CD4-positive, alpha-beta T cell treated with Interleukin-12 subunit alpha and Interleukin-12 subunit beta, for 1 hour (primary cell): ENCODE measurements at places on chromosomes 12 and 14.

GRCh38 chr12:62928632-62929031, 6.3 kb downstream of the PPM1H start:
- no peak for DNase-seq

- no peak for DNase-seq
Observed at GRCh38 chr14:101033006-101033405, 129.5 kb upstream of the RTL1 start.

GRCh38 chr14:60777856-60778578, 43.5 kb downstream of the MNAT1 start:
- no peak for DNase-seq

DNA sequence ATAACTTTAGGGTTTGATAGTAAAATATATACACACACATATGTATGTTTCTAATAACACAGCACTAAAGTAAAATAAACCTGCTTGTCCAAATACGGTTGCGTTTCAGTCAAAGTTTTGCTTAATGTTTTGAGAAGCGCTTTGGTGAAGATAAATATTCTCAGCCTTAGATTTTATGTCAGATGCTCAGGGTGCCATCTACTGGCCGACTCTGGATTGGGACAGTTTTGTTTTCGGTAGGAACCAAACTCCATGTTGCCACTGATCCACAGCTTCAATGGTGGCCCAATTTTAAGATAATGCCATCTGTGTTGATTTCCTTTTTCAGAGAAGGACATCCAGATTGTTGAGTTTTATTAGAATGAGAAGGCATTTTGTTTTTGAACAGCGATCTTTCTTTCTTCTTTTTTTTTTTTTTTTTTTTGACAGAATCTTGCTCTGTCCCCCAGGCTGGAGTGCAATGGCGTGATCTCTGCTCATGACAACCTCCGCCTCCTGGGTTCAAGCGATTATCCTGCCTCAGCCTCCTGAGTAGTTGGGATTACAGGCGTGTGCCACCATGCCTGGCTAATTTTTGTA, 43.1 kb downstream of the LLPH start:
- peak; percentile 45 for DNase-seq

DNA sequence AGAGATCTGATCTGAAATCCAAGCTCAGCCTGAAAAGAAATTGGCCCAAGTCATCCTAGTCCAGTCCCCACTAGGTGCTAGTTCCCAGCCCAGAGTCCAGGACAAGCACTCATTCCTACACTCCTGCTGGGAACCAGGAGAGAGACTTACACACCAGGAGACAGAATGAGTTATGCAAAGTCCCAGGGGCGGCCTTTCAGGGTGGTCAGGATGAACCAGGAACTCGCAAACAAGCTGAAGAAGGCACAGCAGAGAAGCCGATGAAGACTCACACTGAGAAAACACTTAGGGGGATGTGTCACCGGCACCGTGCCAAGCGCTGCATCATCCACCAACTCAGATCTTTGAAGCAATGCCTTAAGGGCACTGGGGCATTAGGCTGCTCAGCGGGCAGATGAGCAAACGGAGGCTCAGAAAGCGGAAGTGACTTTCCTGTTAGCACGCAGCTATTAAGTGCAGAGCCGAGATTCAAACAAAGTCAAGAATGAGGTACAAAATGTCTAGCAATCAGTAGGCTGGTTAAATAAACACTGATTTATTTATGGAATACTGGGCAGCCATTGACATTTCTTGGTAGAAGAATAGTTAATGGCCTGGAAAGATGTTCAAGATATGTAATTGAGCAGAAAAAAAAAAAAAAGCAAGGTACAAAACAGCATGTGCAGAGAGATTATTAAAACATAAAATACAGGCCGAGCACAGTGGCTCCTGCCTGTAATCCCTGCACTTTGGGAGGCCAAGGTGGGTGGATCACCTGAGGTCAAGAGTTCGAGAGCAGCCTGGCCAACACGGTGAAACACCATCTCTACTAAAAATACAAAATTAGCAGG, 78.7 kb downstream of the LRRC74A start:
- peak; percentile 58 for DNase-seq

GRCh38 chr12:3030821-3031429, 46.3 kb upstream of the TSPAN9 start:
- DNase-seq = no peak
